ENCODE measurements at places on chromosomes 12 and 14.
A peak's percentile ranks its signal among the peaks of the same experiment; 100 is the strongest.

GRCh38 chr12:29882846-29883245 lies 99.1 kb upstream of the TMTC1 start:
- no peak for DNase-seq

GRCh38 chr12:23560611-23561010 lies 388.9 kb downstream of the SOX5 start:
- DNase-seq: no peak

DNA sequence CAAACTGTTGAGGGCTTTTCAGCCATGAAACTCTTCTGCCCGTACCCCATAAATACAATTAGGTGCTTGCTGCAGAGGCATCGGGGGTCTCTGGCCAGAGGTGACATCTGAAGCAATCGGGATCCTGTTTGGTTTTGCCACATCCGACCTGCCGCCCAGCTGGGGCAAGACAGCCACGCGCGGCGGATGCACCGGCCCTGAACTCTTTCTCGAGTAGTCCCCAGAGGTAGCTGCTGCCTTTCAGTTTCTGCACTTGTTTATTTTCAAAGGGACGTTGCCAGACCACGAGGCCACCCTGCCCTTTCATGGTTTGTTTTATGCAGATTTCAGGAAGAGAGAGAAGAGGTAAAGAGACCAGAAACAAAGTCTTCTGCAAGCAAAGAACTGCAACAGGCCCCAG lies 10.6 kb upstream of the MLXIP start:
- no peak for DNase-seq

- peak; percentile 82 for DNase-seq
Measured at GRCh38 chr12:56256326-56256960, 1.7 kb downstream of the ANKRD52 start.

DNA sequence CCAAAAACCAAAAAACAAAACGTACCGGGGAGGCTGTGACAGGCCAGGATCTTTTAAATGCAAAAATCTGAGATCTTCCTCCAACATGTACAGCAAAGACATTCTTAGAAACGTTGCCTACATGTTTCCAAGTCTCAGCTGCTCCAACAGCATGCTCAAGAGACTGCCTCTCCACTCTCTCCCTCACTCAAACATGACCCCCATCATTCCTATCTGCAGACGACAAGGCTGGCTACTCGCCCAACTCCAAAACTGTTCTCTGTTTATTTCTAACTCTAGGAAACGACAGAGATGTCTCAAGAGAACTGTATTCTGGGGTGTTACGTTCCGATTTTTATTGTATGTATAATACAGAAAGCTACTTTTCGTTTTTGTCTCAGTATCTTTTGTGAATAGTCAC lies 57.5 kb upstream of the TMCC3 start:
- peak; percentile 70 for DNase-seq

DNA sequence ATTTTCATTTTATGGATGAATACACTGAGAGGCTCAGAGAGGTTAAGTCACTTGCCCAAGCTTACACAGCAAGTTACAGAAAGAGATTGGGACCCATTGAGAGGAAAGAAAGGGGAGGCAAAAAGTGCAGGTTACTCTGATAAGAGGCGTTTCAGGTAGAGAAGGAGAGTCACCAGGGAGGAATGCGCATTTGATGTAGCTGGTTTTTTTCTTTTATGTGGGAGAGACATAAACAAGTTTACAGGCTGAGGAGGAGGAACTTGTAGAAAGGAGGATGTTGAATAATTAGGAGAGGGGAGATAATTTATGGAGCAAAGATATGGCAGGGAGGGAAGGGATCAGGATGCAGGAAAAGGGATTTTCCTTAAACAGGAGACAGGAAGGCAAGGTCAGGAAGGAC lies 297.0 kb downstream of the PCNX1 start:
- DNase-seq: no peak

GRCh38 chr12:89695100-89695499 lies 13.5 kb downstream of the ATP2B1 start:
- DNase-seq: peak; percentile 78

GRCh38 chr12:53571295-53571694 lies 54.9 kb downstream of the ATF7 start:
- DNase-seq: no peak

DNA sequence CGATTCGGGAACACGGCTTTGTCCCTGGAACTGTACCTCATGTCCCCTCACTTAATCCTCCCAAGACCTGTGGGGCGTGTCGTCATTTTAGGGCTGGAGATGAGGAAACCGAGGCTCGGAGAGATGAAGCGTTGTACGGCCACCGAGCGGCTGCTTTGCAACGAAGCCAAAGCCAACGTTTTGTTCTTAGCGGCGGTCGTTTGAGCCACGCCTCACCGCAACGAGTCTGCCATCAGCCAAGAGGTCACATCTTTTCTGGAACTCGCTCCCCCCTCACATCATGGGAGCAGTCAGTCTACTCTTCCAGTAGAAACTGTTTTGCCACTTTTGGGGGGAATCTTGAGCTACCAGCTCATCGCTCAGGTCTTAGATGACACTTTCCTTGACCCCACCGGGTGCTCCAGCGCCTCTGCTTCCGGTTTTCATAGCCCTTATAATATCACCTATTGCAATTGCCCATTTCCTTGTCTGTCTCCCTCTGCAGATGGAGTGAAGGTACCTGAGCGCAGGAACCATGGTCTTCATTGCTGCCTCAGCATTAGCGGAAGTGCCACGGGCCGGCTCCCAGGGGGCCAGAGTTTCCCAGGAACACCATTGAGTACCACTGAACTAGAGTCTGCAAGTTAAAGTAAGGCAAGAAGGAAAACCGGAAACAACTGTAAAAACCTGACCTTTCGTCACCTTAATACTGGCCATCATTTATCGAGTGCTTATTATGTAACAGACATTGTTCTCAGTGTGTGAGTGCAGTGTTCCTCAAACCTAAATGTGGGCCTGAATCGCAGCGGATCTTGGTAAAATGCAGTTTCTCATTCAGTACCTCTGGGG lies 19.6 kb downstream of the NINJ2 start:
- DNase-seq: peak; percentile 57

DNA sequence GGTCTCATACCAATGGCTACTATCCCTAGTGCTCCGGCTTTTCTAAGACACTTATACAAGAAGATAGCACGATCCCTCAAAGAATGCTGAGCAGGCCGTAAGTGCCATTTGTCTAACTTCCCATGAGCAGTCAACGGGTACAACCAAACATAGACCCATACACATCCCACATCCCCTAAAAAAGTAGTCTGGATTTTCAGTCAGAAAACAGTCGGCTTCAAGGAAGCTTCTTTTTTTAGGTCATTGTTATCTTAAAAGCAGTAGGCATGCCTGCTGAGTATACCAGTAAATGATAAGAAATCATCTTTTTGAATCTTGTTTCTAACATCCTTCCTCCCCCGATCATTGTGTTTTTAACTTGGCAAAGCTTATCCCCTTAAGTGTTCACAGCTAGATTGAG lies 19.8 kb downstream of the OSBPL8 start:
- no peak for DNase-seq

DNA sequence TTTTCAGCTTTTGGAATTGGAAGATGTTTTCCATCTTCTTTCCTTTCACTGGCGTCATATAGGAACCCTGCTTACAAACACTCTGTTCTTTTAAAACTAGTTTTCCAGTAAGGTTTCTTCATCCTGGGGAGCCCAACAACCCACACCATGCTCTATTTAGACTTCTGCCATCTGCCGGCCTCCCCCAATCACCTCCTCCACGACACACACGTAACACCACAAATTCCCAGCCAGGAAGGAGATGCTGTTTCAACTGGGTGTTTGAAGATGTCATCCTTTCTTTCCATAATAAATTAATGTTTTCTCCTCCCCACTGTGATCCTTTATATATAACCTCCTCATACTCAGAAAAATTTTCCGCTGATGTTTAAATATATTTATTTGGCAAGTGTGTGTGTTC lies 231.4 kb upstream of the DDHD1 start:
- no peak for DNase-seq

DNA sequence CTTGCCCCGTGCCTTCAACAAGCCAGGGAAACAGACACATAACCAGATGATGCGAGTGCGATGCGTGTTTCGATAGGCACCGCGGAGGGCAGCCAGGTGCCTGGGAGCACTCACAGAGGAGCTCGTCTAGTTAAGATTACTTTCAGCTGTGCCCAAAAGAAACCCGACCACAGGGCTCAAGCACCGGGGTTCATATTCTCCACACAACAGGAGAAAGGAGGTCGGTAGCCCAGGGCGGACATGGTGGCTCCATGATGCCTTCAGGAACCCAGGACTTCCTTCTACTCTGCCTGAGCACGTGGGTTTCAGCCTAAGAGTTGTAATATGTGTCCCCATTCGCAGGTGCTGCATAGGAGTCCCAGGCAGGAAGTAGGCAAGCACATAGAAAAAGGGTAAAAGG lies 53.7 kb upstream of the DDX11 start:
- DNase-seq: no peak

DNA sequence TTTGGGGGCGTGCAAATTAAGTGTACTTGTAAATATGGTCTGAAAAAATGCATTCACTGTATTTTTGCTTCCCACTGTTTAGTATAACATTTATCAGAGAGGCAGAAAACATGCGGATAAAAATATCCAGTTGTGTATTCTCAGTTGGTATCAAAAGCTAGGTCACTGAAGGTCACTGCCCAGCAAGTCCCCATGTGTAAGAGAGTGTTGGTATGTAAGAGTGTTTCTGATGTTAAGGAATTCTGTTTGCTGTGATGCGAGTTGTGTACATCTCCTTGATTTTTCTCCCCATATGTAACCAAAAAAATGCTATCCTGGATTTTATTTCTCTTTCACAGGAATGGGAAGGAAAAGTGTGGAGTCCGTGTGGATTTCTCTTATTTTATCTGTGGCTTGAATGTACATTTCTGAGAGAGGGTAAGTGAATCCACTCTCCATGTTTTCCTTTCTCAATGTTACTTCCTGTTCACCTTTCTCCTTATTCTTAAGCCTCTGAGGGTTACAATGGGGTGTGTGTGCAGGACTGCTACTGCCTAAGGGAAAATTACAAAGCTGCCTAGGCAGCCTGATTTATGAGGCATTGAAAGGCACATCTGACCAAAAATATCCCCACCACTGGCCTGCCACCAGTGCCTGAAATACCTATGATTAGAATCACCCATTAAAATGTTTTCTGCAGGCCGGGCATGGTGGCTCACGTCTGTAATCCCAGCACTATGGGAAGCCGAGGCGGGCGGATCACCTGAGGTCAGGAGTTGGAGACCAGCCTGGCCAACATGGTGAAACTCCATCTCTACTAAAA lies 97.9 kb upstream of the USP44 start:
- peak; percentile 75 for DNase-seq

DNA sequence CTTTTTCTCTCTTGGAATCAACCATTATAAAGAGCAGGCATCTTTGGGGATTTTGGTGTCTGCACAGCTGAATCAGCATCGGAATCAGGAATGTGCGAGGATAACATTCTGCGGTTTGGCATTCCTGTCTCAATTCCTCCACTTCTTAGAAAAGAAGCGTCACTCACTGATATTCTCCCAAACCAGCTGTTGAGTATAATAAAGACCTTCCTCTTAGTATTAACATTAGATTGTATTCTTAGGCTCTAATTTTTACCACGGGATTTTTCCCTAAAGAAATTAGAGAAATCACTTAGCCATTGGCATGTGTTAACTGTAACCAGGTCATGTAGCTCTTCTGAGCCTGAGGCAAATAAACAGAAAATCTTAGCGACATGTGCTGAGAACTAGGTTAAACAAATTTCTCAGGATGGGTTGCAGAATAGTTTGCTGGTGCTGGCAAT lies 128.7 kb downstream of the TMX1 start:
- DNase-seq: peak; percentile 96

GRCh38 chr12:13534645-13535398 lies 338.3 kb downstream of the EMP1 start:
- DNase-seq: peak; percentile 66

GRCh38 chr12:58291106-58291505 lies 349.7 kb downstream of the ATP23 start:
- no peak for DNase-seq

Data from GM23248 (cell line).